GM23248 (cell line): ENCODE measurements at places on chromosomes 1 and 21.

DNA sequence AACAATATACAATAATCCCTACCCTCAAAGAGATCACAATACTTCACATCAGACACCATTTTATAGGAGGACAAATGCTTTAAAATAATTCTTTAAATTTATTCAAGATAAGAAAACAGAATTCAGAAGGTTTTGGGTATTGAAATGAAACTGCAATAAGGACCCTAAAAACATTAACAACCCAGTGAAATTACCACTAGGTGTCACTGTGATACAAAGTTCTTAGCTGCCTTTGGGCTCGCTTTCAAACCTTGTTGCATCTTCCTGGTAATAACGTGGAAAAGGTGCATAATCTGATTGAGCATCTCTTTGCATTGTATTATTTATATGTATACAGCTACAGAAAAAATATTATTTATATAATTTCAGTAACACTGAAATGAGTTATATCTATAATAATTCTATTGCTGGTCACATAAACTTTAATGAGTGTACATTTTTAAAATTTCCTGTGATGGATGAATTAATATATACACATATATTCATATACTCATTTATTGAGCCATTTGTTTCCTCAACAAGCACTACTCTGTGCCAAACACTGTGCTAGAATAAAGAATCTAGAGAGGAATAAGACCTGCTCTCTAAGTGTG is 185.2 kb downstream of the FAF1 start:
- DNase-seq: peak; percentile 80

- DNase-seq: no peak
Observed at GRCh38 chr1:155068599-155068998, 5.1 kb downstream of the EFNA4 start.

DNA sequence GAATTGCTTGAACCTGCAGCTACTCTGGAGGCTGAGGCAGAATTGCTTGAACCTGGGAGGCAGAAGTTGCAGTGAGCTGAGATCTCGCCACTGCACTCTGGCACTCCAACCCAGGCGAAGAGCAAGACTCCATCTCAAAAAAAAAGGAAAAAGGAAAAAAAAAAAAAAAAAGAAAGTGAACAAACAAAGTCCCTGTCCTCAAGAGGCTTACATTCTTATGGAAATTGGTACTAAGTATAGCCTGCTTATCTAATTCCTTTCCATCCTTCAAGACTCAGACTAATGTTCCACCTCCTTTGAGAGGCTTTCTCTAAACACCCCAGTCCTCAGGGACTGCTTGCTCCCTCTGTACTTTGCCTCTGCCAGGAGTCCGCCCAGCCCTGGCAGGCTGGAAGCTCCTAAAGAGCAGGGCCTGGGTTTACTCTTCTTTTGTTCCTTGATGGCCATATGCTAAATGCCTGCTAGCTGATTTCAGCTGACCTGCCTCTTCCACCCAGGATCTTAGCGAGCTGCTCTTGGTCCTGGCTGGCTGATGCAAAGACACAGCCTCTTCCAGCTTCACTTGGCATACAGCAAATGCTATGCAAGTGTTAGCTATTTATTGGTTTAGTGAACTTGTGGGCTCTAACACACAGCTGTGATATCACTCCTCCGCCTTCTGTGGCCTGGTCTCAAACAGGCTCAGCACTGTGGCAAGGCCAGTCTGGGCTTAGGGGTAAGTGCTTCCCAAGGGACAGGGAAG is 9.8 kb downstream of the SLC9A1 start:
- peak; percentile 82 for DNase-seq

- peak; percentile 63 for DNase-seq
Observed at GRCh38 chr1:18597160-18598042, 33.2 kb upstream of the PAX7 start.

DNA sequence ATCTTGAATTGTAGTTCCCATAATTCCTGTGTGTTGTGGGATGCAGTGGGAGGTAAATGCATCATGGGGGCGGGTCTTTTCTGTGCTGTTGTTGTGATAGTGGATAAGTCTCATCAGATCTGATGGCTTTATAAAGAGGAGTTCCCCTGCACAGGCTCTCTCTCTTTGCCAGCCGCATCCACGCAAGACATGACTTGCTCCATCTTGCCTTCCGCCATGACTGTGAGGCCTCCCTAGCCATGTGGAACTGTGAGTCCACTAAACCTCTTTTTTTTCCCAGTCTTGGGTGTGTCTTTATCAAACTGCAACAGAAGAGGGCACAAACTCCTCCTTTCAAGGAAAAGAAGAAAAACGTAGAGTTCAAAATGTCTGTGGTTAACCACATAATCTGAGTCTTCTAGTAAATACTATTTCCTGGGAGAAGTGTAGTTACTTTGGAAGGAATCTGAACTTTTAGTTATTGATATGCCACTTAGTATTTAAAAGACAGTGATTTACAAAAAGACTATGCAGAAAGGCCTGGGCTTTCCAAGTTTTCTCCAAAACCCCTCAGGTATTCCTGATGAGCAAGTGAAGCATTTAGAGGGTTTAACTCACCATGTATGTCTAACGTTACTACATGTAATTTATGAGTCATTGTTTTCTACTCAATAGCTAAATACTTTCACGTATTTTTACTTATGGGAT is 10.0 kb downstream of the ADAMTS1 start:
- DNase-seq: peak; percentile 81
